Suppressor macrophage treated with lipopolysaccharide for 4 hours (primary cell): ENCODE measurements at places on chromosomes 3 and 15.

DNA sequence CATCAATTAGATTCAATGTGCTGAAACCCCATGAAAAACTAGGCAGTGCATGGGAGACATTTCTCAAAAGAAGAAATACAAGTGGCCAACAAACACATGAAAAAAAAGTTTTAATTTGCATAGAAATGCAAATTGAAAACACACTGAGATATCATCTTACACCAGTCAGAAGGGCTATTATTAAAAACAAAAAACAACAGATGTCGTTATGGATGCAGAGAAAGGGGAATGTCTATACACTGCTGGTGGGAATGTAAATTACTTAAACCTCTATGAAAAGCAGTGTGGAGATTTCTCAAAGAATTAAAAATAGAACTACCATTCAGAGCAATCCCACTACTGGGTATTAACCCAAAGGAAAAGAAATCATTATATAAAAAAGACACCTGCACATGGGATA is 98.7 kb downstream of the CCNL1 start:
- DNase-seq, result no peak

GRCh38 chr3:14231145-14231990 is 52.8 kb downstream of the LSM3 start:
- no peak for DNase-seq

- no peak for DNase-seq
Measured at GRCh38 chr15:68734881-68735280, 85.8 kb downstream of the ANP32A start.

GRCh38 chr15:99090011-99090699 is 14.7 kb upstream of the SYNM start:
- DNase-seq, result peak; percentile 50

DNA sequence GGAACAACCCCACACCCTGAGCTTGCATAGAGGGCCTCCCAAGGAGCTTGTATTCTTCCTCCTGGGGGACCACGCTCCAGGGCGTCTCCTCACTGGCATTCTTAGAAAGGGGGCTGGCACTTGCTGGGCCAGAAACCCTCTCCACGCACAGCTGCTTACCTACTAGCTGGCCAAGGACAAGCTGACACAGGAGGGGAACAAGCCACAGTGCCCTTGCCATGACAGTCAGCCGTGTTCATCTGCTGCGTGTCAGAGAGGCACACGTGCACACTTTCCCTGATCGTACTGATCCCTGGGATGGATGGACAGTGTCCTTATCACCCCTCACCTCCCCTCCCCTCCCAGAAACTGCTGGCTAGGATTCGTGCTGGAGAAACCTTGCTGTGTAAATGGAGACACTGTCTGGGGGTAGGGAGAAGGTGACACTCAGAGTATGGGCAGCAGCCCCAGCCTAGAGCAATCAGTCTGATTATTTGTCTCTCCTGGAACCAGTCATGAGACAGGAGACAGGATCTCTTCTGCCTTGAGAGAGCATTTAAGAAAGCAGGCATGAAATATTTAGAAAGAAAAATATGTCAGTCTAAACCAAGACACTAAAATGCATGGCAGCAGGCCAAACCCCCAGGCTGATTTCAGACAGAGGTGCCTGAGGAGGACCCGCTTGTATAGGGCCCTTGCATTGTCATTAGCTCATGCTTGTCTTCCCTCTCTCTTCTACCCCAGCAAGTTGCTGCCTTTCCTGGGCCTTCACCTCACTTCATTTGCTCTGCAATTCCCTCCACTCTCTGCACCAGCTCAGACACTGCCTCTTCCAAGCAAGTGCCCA is 311.8 kb upstream of the TRIM42 start:
- DNase-seq, result no peak

GRCh38 chr3:6435951-6436350 is 425.0 kb upstream of the GRM7 start:
- DNase-seq, result no peak

DNA sequence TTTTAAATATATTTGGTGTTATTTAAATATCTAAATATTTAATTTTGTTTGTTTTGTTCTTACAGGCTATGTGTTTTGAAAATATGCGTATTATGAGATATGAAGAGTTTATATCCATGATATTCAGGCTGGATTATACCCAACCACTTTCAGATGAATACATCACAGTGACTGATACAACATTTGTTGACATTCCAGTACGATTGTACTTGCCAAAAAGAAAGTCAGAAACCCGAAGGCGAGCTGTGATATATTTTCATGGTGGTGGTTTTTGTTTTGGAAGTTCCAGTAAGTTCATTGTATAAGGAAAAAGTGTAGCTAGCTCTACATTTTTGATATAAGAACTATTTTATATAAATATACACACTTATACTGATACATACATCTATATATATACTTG is 6.9 kb downstream of the AADACL2 start:
- no peak for DNase-seq

DNA sequence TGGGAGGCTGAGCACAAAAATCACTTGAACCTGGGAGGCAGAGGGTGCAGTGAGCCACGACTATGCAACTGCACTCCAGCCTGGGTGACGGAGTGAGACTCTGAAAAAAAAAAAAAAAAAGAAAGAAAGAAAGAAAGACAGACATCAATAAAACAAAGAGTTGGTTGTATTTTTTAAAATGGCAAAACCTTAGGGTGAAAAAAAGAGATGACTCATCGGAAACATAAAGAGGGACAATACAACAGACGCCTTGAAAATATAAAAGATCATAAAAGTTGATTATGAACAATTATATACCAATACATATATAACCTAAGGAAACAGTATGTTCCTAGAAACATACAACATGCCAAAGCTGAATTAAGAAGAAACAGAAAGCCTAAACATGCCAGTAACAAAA is 92.8 kb downstream of the SCAPER start:
- DNase-seq, result no peak

GRCh38 chr3:9397906-9398699 is 688 bp downstream of the SETD5 start:
- DNase-seq, result peak; percentile 18

DNA sequence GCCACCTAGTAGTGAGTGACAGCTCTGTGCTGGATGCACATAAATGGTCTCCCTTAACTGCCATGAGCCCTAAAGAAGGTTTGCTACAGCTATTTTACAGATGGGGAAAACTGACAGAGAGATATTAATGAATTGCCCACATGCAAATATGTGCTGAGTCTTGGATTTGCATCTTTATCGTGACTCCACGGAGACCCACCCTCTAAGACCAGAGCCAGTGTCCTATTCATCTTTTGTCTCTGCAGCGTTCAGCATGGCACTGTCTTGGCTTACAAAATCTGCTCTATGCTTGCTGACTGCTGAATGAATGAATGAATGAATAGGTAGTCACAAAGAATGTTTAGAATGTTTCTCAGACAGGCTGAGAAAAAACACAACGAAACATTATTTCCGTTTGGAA is 48.3 kb downstream of the BTD start:
- no peak for DNase-seq

- no peak for DNase-seq
Measured at GRCh38 chr15:60072826-60073465, 68.8 kb downstream of the FOXB1 start.

GRCh38 chr15:101123222-101123910 is 128.5 kb downstream of the CHSY1 start:
- peak; percentile 79 for DNase-seq

DNA sequence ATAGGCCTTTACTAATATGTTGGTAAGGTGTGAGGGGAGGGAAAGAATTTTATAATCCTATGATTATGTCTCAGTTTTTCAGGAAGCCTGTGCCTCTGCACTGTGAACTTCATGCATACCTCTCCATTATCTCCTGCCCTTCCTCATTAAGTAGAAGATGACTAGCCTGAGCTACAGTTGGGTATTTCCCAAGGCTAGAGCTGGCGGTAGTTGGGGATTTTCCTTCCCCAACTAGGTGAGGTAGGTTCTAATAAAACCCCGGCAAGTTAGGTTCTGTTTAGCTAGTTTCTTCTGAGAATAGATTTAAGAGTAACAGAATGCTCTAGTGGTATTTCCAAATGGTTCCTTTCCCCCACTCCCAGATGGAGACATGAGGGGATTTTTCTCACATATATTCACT is 414.5 kb downstream of the GRM7 start:
- no peak for DNase-seq

- DNase-seq, result no peak
Measured at GRCh38 chr3:152638707-152639450, 196.1 kb upstream of the P2RY1 start.

GRCh38 chr3:193813501-193813830 is 220.5 kb downstream of the OPA1 start:
- DNase-seq, result no peak

DNA sequence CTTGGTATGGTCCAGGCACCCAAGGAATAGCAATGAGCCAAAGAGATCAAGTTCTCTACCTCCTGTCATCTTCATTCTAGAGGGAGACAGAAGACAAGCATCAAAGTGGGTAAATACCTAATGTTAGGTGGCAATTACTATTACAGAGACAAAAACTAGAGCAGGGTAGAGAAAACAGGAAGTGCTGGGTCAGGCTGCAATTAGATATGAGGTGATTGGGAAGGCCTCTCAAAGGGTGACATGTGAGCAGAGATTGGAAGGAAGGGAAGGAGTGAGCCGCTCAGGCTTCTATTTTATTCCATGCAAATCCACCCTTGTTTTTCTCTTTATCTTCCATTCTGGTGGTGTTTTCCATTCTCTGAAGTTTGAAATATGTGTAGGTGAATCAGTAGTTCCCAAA is 37.4 kb downstream of the EBLN2 start:
- no peak for DNase-seq

GRCh38 chr3:123834631-123835030 is 49.5 kb downstream of the MYLK start:
- no peak for DNase-seq

DNA sequence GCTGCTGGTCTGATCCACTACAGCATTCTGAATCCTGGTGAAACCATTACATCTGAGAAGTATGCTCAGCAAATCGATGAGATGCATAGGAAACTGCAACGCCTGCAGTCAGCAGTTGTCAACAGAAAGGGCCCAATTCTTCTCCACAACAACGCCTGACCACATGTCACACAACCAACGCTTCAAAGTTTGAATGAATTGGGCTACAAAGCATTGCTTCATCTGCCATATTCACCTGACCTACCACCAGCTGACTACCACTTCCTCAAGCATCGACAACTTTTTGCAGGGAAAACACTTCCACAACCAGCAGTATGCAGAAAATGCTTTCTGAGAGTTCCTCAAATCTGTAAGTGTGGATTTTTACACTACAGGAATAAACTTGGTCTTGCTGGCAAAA is 54.7 kb upstream of the C2CD4B start:
- DNase-seq, result no peak

- DNase-seq, result no peak
Measured at GRCh38 chr15:61442821-61443220, 213.7 kb upstream of the RORA start.

GRCh38 chr3:116739678-116740077 is 30.1 kb downstream of the TUSC7 start:
- DNase-seq, result no peak

GRCh38 chr3:99972380-99973104 is 141.8 kb downstream of the FILIP1L start:
- no peak for DNase-seq

- no peak for DNase-seq
Measured at GRCh38 chr3:73513260-73513659, 111.5 kb downstream of the PDZRN3 start.

- DNase-seq, result no peak
Measured at GRCh38 chr3:114680299-114680698, 386.5 kb downstream of the TIGIT start.

GRCh38 chr3:25855266-25855784 is 65.4 kb downstream of the OXSM start:
- DNase-seq, result no peak

- DNase-seq, result no peak
Measured at GRCh38 chr3:27095553-27096222, 273.5 kb downstream of the NEK10 start.

- no peak for DNase-seq
Measured at GRCh38 chr3:155425396-155425795, 131.9 kb upstream of the STRIT1 start.

- DNase-seq, result no peak
Measured at GRCh38 chr3:133895208-133896001, at the start of gene RAB6B. Gene RAB6B (minus strand): TSS chr3:133895882. CDS start chr3:133895466, 416 bp downstream.

DNA sequence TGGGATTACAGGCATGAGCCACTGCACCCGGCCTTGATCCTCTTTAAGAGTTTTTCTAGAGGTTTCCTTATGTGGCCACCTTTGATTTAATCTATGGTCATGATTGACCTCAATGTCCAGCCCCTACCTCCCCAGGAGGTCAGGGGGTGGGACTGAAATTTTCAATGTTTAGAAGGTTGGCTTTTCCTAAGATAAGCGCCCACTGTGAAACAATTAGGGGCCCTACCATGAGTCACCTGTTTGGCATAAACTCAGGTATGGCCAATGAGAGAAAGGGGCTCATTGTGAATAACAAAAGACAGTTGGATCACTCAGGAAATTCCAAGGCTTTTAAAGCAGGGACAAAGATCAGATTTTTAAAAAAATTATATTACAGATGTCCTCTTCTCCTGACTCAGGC is 51.1 kb downstream of the ZBTB11 start:
- no peak for DNase-seq

DNA sequence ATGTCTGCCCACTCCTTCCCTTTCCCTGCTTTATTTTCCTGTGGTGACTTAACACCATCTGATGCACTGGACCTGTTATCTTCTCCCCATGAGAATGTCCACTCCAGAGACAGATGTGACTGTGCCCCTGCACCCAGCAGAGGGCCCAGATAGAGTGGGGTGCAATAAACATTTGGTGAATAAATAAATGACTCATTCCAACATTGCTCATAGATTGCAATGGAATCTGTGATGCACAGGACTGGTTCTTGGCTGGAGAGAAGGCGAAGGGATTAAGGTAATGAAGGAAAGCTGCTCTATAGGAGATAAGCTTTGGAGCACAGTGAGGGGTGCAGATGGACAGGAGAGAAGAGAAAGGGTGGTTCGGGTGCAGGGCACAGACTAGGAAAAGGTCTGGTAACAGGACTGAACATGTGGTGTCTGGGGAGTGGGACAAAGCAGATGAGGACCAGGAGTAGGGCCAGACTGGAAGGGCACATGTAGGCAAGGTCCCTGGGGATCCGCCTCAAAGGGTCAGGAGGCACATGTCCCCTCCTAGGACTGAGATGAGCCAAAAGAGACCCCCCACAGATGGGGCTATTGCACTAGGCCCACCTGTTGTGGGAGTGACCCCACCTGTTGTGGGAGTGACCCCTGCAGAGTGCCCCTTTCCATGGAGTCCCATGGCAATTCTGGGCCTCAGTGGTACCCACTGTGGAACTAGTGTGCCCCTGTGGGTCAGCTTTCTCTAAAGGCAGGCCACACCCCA is 17.5 kb upstream of the POC1A start:
- peak; percentile 37 for DNase-seq

- no peak for DNase-seq
Measured at GRCh38 chr15:86634146-86634545, 554.5 kb downstream of the AGBL1 start.

DNA sequence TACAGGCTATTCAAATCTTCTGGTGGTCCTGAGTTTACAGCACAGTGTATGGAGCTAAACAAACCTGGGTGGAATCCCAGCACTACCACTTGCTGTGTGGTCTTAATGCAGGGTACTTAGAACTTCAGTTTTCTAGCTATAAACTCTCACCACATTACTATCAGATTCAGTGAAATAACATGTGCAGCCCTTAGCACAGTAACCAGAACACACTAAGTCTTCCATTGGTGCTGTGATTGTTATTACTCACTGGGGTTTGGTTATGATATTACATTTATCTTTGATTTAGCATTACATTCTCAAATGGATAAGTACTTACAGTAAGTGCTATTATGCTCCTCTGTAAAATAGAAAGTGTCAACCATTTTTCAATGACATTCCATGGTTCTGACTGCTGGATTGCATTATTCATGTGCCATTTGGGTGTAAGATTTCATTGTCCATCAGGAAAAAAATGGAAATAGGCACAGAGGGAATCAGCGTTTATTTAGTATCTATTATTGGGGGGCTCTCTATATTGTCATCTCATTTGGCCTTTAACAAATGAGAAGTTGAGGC is 81.9 kb downstream of the PDE8A start:
- DNase-seq, result no peak
